ENCODE measurements at places on chromosomes 13 and 19. TPM values are rescaled to one million over a fixed set of nuclear protein-coding genes. Genes with fewer than 3 reads are reported as not detected.
A peak's percentile ranks its signal among the peaks of the same experiment; 100 is the strongest.

ABHD8 gene
- 10.6 TPM for total RNA-seq

EDNRB gene
- not detected for total RNA-seq

PCDH9 gene
- total RNA-seq, result not detected

ZNF709 gene
- total RNA-seq, result 3.0 TPM

GRCh38 chr19:52786078-52786463, 520 bp downstream of the ZNF600 start:
- peak; percentile 16 for DNase-seq

DNA sequence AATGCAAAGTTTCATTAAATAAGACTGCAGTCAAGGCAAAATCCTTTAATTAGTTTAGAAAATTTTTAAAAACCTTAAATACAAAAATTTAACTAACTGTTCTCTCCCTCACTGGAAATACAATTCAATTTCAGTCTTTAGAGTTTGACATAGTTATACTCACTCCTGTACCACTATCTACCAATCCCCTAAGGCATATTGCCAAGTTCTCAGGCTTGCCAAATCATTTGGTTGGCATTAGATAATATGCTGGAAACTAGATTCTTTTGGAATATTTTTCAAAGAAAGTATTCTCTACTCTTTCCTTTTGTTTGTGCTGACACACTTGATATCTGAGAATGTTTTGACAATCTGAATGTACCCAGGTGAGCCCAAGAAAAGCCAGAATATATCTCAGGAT, 77.2 kb downstream of the TSC22D1 start:
- no peak for DNase-seq

GRCh38 chr13:111917901-111918300, 149.0 kb upstream of the SOX1 start:
- DNase-seq, result no peak

- no peak for DNase-seq
Observed at GRCh38 chr19:10975374-10976130, 14.7 kb downstream of the SMARCA4 start.

- no peak for DNase-seq
Observed at GRCh38 chr13:60613080-60613479, 216.1 kb downstream of the TDRD3 start.

DNA sequence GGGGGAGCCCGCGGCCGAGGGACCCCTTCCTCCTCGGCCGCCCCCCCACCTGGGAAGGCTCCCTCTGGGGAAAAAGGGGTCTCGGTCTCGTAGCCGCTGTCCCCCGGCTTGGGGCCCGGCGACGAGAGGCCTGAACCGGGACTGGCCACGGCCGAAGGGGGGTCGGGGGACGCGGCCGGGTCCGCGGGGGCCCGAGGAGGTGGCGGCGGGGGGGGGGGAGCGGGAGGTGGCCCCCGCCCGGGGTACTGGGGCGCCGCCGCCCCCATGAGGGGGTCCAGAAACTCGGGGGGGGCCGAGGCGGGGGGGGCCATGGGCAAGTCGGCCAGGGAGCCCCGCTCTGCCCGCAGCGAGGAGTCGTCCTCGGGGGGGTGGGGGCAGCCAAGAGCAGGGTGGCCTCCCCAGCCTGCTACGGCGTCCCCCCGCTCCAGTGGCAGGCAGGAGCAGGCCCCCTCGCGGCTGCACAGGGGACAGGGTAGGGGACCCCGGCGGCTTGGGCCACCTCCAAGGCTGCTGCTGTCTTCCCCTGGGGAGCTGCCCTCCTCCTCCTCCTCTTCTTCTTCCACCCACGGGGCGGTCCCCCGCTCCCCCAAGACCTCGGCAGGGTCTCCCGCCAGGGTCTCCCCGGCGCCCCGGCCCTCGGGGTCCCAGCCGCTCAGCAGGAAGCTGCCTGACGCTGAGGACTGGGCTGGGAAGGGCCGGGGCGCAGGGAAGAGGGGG, 12.9 kb downstream of the LMTK3 start:
- DNase-seq, result no peak
